Stimulated activated CD8-positive, alpha-beta memory T cell treated with anti-CD3 and anti-CD28 coated beads, Interleukin-7, amount 100 ng/mL, for 4 hours (primary cell): ENCODE measurements at places on chromosomes 7 and 10.
A peak's percentile ranks its signal among the peaks of the same experiment; 100 is the strongest.

DNA sequence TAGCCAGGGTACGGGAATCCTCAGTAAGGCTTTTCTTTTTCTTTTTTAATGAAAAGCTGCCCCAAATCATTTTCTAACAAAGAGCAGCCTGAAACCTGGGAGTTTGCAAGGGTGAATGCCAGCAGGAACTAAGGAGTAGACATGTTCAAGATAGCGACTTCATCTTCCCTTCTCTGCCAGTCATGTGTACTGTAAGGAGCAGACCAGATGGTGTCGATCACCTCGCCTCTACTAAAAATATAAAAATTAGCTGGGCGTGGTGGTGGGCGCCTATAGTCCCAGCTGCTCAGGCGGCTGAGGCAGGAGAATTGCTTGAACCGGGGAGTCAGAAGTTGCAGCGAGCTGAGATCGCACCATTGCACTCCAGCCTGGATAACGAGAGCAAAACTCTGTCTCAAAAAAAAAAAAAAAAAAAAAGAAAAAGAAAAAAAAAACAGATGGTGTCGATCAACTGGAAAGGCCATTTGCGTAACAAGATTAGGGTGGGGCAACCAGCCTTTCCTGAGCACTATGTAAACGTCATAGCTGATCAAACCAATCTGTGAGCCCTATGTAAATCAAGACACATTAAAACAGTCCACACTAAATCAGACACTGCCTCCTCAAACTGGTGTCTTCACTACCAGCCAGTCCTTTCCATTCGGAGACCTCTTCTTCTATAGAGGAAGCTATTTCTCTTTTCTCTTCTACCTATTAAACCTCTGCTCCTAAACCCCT is 33.8 kb downstream of the NOLC1 start:
- DNase-seq = no peak

- DNase-seq = no peak
Observed at GRCh38 chr7:44066494-44067063, 1.2 kb upstream of the PGAM2 start.

DNA sequence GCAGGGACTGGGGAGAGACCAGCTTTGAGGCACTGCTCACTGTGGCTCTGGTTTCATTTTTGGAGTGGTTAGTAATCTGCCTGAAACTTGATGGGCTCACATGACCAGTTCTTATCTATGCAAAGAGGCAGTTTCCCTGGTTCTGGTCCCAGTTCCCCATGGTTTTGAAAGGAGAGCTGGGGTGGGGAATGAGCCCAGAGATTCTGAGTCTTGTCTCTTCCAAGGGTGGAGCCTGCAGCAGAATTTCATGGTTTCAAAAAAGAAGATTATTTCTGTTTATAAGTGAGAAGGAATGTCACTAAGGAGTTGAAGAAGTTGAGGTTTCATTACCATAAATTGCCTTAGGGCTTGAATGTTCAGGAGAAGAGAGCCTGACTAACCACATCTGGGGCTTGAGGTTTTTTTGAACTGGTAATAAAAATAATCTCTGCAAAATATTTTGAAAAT is 190.2 kb upstream of the HABP2 start:
- DNase-seq = no peak

GRCh38 chr7:2794836-2795636 is 49.1 kb downstream of the GNA12 start:
- DNase-seq = no peak

GRCh38 chr7:108848486-108848885 is 278.8 kb downstream of the DNAJB9 start:
- DNase-seq = no peak

GRCh38 chr7:88358881-88359280 is 52.2 kb upstream of the STEAP4 start:
- DNase-seq = no peak

GRCh38 chr10:91206427-91206826 is 14.0 kb upstream of the PCGF5 start:
- no peak for DNase-seq

- DNase-seq = no peak
Observed at GRCh38 chr10:70268376-70268775, 15.4 kb downstream of the NPFFR1 start.

DNA sequence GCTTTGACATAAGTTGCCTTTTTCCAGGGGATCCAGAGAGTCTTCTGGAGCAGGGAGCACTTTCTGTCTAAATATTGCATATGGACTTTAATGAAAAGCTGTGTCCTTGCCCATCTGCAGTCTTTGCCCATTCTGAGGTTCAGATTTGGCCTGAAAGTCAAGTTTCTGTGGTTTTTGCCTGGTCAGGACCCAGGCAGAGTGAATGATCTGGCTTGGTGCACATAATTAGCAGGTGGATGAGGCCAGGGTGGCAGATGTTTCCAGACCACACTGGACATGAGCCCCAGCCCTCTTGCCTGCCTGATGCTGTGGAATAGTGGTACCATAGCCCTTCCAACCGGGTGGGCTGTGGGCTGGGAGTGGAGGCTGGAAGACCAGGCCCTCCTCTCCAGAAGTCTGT is 11.0 kb downstream of the HECW1 start:
- DNase-seq = no peak

DNA sequence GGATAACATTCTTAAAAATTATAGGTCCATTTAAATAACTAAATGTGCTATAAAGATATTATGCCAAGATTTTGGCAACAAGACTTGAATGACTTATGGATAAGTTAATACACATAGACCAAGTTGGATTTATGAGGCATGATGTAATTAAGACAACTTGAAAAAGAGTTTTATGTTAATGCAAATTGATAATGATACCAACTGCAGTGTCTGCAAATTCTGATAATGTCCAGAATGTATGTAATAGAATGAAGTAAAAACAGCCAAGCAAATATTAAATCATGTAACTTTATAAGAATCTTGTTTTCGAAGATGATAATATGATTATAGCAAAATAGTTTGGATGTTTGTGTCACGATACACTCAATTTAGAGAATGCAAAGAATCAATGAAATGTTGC is 868.3 kb downstream of the DNAJB9 start:
- DNase-seq = no peak

DNA sequence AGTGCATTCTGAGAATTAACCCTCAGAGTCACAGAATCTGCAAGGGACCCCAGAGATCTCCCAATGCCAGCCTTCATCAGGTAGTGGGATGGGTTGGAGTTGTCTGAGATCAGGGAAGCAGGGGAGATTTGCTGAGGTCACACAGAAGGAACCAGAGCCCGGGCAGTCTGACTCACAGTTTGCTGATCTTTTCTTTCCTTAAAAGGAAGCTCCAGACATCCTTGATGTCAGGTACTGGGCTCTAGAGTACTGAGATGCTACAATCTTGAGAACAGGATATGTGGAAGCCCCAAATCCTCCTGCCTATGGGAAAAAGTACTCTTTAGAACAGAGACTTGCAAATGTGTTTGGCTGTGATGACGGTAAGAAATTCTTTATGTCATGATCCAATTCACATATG is 706 bp downstream of the TBATA start:
- DNase-seq = no peak

DNA sequence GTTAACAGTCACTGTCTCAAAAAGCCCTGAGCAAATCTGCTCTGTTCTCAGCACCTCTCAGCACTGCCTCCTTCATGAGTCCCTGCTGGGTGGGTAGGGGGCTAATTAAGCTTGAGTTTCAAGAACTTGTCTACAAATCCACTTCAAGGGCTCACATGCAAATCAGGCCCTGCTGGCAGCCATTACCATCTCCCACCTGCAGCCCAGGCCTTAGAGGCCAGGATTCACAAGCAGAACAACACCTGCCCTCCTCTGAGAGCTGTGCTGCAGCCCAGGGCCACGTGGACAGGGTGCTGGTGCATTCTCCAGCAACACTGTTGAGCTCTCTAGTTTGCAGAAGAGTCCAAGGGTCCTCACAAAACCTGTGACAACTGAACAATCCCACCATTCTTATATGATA is 119.2 kb downstream of the DPP6 start:
- DNase-seq = no peak

DNA sequence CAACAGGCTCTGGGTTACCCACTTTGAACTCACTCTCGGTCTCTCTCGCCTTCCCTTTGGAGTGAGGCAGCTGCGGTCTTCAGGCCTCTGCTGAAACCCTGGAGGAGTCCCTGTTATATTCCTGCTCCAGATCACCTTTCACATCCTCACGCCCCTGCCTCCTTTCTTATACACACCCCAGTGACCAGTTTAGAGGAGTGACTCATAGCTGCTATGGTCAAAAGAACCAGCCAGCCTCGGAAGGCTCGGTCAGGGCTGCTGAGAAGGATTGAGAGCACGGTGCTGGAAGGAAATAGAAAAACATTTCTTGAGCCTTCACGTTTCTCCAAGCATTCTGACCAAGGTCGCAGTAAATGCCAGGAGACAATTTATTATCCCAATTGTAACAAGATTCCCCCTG is 28.3 kb upstream of the SVOPL start:
- no peak for DNase-seq

GRCh38 chr7:120838281-120838682 is 19.7 kb downstream of the TSPAN12 start:
- no peak for DNase-seq

DNA sequence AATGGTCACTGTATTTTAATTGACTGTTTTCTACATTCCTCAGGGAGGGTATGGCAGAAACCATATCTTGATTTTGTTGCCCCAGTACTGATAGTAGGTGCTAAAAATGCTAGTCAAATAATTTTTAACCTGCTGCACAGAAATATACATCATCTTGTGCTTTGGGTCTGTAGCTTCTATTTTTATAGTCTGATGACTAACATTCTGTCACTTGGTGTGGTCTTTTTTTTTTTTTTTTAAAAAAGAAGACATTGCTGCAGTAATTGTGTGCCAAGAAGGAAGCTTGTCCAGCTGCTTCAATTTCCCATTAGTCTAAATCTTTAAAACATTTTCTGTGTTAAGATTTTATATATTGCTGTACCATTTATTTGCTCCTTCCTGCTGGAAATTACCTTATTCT is 83.6 kb downstream of the ICA1 start:
- DNase-seq = no peak

DNA sequence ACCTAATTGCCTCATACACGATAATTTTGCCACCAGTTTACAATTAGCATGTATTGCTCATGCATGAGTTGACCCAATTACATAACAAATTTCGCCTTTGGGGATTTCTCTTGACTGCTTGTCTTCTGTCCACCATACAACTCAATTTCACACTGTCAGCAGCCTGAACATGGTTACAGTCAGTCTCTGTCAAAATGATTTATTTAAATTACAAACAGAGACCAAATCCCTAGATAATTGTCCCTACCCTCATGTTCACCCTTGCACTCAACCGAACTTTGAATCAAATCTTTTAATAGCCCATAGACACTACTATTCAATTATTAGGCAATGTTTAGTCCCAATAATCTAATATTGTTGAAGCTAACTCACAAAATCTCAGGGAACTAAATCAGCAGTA is 59.7 kb upstream of the NEBL start:
- no peak for DNase-seq

GRCh38 chr10:62023329-62023728 is 121.8 kb downstream of the ARID5B start:
- DNase-seq = no peak

DNA sequence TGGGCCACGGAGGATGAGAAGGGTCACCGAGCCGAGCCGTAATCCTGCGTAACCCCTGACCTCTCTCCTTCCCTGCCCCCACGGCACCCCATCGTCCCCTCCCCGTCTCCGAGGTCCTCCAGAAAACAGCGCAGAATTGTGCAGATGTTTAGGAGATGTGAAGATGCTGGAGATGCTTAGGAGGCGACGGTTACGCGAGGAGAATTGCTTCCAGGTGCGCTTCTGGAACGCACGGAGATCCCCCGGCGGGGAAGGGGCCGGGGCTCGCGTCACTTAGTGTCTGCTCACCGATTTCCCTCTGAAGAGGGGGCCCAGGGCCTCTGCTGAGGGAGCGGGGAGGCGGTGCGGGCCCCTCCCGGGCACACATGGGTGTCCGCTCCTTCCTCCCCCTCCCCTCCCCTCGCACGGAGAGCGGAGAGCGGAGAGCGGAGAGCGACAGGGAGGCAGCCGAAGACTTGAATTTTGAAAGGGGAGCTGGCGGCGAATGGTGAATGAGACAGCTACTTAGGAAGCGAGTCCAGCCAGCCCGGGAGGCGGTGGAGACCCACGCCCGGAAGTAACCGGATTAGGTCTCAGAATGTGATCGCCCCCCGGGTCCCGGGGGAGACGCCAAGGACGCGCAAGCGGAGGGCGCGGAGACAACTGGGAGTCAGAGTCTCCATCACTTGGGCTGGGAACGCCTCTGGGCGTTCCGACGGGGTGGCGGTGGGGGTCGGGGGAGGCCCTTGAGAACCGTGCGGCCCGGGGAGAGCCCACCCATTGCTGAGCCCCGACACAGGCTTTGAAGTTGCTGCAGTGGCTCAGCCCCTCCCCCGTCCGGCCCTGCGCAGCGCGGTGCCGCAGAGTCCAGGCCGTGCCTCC is 8.7 kb upstream of the EN2 start:
- DNase-seq = no peak

- DNase-seq = no peak
Observed at GRCh38 chr10:114933588-114933987, 4.4 kb upstream of the TRUB1 start.

DNA sequence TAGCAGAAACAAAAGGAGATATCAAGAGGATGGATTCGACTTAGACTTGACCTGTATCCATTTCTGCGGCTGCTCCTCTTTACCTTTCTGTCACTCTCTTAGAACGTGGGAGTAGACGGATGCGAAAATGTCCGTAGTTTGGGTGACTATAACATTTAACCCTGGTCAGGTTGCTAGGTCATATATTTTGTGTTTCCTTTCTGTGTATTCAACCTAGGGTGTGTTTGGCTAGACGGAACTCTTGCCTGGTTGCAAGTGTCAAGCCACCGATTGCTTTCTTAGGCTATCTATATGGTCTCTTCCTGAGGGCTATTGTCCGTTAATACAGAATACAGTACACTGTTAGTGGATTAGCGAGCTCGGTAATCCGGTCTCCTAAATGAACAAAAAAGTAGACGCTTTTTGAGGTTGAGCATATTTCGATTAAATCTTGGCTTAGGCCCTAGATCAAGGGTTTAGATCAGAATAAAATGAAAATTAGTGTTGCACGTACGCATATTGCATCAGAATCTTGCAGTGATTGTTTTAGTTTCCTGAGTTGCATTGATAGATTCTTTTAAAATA is 1.2 kb downstream of the PTEN start:
- no peak for DNase-seq

DNA sequence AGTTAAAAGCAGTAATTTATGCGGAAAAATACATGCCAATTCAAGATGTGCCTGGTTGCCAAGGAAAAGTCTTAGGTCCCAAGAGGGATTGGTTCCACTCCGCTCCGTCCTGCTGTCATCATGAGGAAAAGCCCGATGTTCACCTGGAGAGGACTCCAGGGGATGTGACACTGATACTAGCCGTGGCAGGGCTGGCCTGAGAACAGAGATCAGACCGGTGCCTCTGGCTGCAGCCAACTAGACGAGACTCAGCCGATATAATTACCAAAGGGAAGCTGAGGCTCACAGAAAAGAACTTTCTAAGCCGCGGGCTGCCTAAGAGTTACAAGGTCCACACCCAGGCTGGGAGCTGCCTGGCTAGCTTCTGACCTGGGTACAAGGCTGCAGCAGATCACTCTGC is 81.3 kb upstream of the UNC5B start:
- DNase-seq = no peak

- peak; percentile 44 for DNase-seq
Observed at GRCh38 chr10:14571866-14572507, 202.7 kb downstream of the FAM107B start.

- no peak for DNase-seq
Observed at GRCh38 chr10:4810092-4810491, 15.9 kb upstream of the AKR1E2 start.
